ENCODE measurements at places on chromosomes 6 and 20.
A peak's percentile ranks its signal among the peaks of the same experiment; 100 is the strongest.

DNA sequence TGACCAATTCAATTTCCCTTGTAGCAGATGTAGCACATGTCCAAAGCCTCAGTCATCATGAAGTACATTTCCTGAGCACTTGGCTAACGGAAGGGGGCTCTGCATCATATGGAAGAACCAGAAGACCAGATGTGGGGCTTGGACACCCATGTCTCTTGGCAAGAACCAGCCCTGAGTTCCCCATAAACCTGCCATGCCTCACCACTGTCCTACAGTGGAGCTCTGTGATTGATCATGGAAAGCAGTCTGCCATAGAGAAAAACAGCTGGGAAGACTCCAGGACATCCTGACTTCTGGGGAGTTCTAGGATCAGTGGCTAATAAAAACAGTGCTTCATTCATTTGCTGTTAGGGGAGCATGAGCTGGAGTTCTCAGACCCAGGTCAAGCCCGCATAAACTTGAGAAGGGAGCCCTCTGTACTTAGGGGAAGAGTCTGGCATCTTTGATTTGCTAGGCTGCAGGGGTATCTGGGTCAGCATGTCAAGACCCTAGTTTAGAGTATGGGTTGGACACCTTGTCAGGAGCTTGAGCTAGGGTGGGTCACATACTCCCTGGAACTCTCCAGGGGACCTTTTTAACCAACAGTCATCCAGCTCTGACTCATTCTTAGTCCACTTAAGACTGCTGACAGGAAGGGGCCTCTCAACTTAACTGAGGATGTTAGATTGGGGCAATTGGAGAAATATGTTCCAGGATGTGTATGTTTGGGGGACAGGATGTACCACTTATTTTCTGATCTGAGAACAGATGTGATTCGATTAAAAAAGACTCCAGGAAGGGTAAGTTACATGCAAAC is 26.3 kb upstream of the TRAM2 start:
- peak; percentile 73 for DNase-seq

GRCh38 chr6:106556368-106556960 is 72.8 kb downstream of the RTN4IP1 start:
- DNase-seq, result no peak

- DNase-seq, result no peak
Measured at GRCh38 chr20:46169245-46170171, 51.4 kb downstream of the CD40 start.

DNA sequence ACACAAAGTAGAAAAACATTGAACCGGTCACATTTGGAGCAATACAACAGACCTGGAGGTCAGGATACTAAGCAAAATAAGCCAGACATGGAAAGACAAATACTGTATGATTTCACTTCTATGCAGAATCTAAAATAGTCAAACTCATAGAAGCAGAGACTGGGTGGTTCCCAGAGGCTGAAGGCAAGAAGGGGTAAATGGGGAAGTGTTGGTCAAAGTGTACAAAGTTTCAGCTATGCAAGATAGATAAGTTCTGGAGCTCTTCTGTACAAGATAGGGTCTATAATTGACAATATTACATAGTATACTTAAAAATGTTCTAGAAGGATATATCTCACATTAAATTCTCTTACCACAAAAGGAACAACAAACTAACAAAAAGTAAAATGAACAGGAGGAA is 70.3 kb downstream of the TMEM244 start:
- DNase-seq, result no peak

GRCh38 chr6:45987856-45988255 is 27.8 kb downstream of the CLIC5 start:
- no peak for DNase-seq

DNA sequence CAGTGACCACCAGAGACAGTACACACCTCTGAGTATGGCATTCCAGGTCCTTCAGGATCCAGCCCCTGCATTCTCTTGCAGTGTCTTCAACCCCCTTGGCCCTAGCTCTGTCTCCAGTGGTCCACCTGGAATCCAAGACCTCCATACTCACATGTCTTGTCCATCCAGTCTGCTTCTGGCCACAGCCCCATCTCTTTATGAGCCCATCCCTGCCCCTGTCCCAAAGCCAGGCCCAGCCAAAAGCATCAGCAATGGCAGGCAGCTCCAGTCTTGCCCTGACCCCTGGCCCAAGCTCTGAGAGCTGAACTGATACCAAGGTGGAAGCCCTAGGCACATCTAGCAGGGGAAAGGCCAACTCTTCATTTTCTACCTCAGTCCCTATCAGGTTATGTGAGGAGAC is 119.6 kb upstream of the PTPRT start:
- no peak for DNase-seq

DNA sequence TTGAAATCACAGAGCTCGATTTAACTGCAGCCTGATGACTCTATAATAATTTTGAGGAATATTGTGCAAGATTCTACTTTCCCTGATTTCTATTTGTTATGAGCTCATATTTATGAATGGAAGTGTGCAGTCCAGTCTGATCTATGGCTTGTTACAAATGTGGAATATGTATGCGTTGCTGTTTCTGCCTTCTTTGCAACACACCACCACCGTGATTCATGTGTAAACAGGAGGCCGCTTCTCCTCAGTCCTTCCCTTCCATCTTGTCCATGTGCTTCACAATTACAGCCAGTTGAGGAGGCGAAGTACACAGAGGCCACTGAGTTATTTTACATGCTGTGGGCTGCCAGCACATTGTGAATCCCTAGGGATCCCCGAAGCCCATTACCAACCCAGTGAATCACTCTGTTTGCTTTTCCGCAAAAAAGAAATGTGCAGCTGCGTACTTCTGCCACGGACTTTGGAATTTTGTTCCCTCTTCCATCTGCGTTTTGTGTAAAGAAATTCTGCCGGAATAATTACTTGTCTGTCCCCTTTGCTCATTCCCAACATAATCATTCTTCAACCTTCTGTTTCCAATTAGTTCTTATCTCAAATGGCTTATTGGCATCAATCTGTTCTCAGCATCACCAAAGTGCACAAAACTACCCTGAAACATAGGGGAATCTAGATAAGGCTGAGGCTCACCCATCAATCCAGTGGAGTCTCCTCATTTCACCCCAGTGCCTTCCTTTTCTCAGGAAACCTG is 551.6 kb upstream of the CITED2 start:
- DNase-seq, result peak; percentile 75

GRCh38 chr6:12527339-12527738 is 189.2 kb upstream of the PHACTR1 start:
- DNase-seq, result no peak

Measured in HS-5 (cell line).